ENCODE measurements at places on chromosomes 16 and 17. TPM values are rescaled to one million over a fixed set of nuclear protein-coding genes. Genes with fewer than 3 reads are reported as not detected.

SLC5A2 gene
- not detected for total RNA-seq

NRN1L gene
- 0.99 TPM for total RNA-seq

DNA sequence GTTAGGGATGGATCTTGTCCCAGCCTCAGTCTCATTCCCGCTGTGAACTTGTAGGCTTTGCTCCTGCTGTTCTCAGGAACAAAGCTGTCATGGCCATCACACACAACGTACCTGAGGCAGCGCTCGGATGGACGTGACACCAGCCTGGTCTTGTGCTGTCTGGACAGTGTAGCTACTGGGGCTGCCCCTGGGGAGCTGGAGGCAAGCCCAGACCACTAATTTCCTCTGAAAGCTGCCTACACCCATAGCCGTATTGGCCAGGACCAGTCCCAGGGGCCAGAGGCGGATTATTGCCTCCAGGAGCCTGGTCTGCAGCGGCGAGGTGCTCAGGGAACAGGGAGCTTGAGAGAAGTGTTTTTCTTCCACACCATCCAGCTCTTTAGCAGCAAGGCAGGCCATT lies 11.7 kb downstream of the ZNHIT3 start:
- no peak for DNase-seq

HBZ gene
- not detected for total RNA-seq

CHRNE gene
- 0.40 TPM for total RNA-seq

KRTAP1-4 gene
- total RNA-seq, result not detected

DNA sequence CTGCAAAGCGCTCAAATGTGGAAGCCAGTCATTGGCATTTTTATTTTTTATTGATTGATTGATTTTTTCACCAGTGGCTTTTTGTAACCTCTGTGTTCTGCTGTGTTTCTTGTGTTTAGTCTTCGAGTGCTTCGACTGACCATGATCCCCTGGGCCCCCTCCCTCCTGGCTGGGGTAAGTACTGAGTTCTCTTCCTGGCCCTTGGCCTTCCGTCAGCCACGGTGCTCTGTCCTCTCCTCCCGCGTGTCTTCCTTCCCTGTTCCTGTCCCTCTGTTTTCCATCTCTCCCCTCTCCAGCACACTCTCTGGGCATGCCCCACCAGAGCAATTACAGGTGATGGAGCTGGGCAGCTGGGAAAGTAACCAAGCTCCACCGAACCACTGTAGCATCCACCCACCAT lies 25.8 kb upstream of the CLEC18A start:
- no peak for DNase-seq

- no peak for DNase-seq
Measured at GRCh38 chr17:76784926-76785325, 47.0 kb downstream of the MFSD11 start.

CLEC10A gene
- total RNA-seq, result not detected

GRCh38 chr16:78385086-78385805 lies 285.8 kb downstream of the WWOX start:
- no peak for DNase-seq

DNA sequence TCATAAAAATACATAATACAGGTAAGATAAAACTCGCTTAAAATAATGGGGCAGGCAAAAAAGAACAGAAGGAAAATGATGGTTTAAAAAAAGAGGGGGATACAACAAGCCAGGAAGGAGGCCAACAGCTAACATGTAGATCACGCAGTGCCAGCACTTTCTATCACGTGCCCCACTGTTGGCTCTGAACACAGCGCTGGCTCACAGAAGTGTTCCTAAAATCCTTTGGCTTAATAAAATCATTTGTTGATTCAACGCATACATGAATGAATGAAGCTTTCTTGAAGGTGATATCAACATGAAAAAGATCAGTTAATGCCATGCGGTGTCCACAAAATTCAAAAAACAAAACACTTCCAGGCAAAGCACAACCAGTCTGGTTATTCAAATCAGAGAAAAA lies 8.5 kb downstream of the ITGAE start:
- no peak for DNase-seq
